ENCODE measurements at places on chromosomes 7 and 10.

- H3K4me3 ChIP-seq, result no peak overlapping the region
- peaks cover 11% of the 10 kb centered on the region for H3K27me3 ChIP-seq
- H3K36me3 ChIP-seq, result no peaks in the 10 kb centered on the region
- no peak for DNase-seq
Observed at GRCh38 chr7:121871188-121871587, 1.8 kb upstream of the PTPRZ1 start.

- no peaks in the 10 kb centered on the region for H3K4me1 ChIP-seq
- H3K27ac ChIP-seq, result no peak overlapping the region
- H3K36me3 ChIP-seq, result no peaks in the 10 kb centered on the region
- H3K27me3 ChIP-seq, result no peaks in the 10 kb centered on the region
- no peak for DNase-seq
Observed at GRCh38 chr7:119733127-119733879, 539.7 kb upstream of the KCND2 start.

GRCh38 chr7:85038466-85038865 lies 148.4 kb downstream of the SEMA3D start:
- no peaks in the 10 kb centered on the region for H3K4me1 ChIP-seq
- H3K4me3 ChIP-seq, result no peak overlapping the region
- no peaks in the 10 kb centered on the region for H3K27me3 ChIP-seq
- no peak for DNase-seq
- no peak overlapping the region for H3K27ac ChIP-seq

GRCh38 chr7:156609010-156609877 lies 31.3 kb upstream of the RNF32 start:
- no peak overlapping the region for H3K4me3 ChIP-seq
- DNase-seq, result no peak
- no peaks in the 10 kb centered on the region for H3K36me3 ChIP-seq
- peaks cover 28% of the 10 kb centered on the region for H3K4me1 ChIP-seq

- H3K4me1 ChIP-seq, result peaks cover 4% of the 10 kb centered on the region
- no peak overlapping the region for H3K4me3 ChIP-seq
Observed at GRCh38 chr7:6453734-6454133, 6.0 kb upstream of the DAGLB start.

DNA sequence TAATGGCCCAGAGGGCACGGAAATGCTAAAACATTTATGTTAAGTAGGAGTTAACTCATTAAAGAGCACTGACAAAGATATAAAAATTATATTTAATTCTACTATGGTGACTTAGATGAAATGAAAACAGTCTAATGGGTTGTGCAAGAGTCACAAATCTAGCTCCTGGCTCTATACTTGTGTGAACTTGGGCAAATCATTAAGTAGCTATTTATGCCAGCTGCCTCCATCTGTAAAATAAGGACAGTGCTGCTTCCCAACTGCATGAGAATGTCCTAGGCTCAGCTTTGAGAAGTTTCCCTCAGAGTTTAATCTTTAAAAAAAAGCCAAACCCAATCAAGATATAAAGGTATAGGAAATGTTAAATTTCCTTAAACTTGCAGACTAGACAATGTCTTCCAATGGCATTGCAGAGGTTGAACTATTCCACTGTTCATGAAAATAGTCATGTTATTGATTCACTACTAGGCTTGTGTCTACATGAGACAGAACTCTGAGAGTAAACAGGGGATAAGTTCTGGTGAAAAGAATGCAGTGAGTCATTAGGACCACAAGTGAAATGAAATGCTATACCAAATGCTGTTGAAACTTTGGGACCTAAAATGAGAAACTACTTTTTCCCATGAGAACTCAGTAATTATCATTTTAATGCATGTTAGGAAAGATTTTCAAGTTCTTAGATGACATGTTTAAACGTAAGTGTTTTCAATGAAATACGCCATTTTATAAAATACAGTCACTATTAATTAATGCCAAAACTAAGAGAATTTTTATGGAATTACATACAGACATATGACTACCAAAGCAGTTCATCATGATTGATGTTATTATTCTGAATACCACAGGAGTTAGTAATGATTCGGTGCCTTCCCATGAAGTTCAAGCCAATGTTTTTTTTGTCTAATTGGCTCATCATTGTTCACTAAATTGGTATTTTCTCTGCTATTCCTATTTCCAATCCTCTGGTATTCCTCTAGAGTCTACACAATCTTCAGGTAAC lies 84.2 kb downstream of the CDK6 start:
- H3K4me1 ChIP-seq, result no peaks in the 10 kb centered on the region
- H3K36me3 ChIP-seq, result no peaks in the 10 kb centered on the region
- no peaks in the 10 kb centered on the region for H3K27me3 ChIP-seq
- H3K27ac ChIP-seq, result no peak overlapping the region

DNA sequence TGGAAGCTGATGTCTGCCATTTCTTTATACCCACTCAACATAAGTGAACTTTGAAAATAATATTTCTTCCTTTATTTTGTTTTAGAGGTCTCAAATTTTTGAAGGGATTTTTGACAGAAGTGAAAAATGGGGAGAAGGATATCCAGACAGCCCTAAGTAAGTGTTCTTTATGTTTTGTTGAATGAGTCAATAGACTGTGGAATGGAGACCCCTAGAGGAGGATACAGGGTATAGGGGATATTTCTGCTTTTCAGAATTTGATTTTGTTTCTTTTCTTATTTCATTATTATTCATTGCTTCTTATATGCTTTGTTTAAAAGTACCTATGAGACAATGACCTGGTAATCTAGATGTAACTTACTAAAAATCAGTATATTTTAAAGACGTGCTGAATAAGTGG lies 34.4 kb downstream of the PLEKHA8 start:
- H3K4me1 ChIP-seq, result peaks cover 3% of the 10 kb centered on the region
- peak; percentile 59 for DNase-seq
- no peak overlapping the region for H3K27ac ChIP-seq
- H3K36me3 ChIP-seq, result peaks cover 8% of the 10 kb centered on the region
- H3K4me3 ChIP-seq, result no peak overlapping the region

GRCh38 chr10:103651783-103652476 lies 158.4 kb downstream of the NEURL1 start:
- H3K27me3 ChIP-seq, result no peaks in the 10 kb centered on the region
- no peak overlapping the region for H3K27ac ChIP-seq
- DNase-seq, result no peak
- peaks cover under 1% of the 10 kb centered on the region for H3K36me3 ChIP-seq
- no peak overlapping the region for H3K4me3 ChIP-seq

- H3K27ac ChIP-seq, result no peak overlapping the region
- no peaks in the 10 kb centered on the region for H3K36me3 ChIP-seq
- no peaks in the 10 kb centered on the region for H3K27me3 ChIP-seq
- no peaks in the 10 kb centered on the region for H3K4me1 ChIP-seq
- no peak overlapping the region for H3K4me3 ChIP-seq
Observed at GRCh38 chr7:70486977-70487376, 645.0 kb upstream of the GALNT17 start.

GRCh38 chr7:142024547-142024946 lies 28.9 kb downstream of the MGAM start:
- DNase-seq, result no peak
- no peak overlapping the region for H3K4me3 ChIP-seq
- H3K4me1 ChIP-seq, result no peaks in the 10 kb centered on the region
- no peaks in the 10 kb centered on the region for H3K27me3 ChIP-seq
- H3K36me3 ChIP-seq, result no peaks in the 10 kb centered on the region

- H3K4me3 ChIP-seq, result no peak overlapping the region
- no peaks in the 10 kb centered on the region for H3K27me3 ChIP-seq
- H3K36me3 ChIP-seq, result no peaks in the 10 kb centered on the region
- H3K27ac ChIP-seq, result no peak overlapping the region
- H3K4me1 ChIP-seq, result no peaks in the 10 kb centered on the region
- no peak for DNase-seq
Observed at GRCh38 chr10:44370731-44371248, 14.1 kb downstream of the CXCL12 start.

GRCh38 chr10:97612386-97612785 lies 20.9 kb downstream of the MORN4 start:
- H3K36me3 ChIP-seq, result no peaks in the 10 kb centered on the region
- H3K27me3 ChIP-seq, result no peaks in the 10 kb centered on the region
- no peak overlapping the region for H3K4me3 ChIP-seq
- no peak for DNase-seq

GRCh38 chr10:132336919-132337407 lies 5.0 kb downstream of the LRRC27 start:
- peak overlapping the region; percentile 80 for H3K4me3 ChIP-seq
- peak overlapping the region; percentile 29 for H3K27ac ChIP-seq
- peaks cover 20% of the 10 kb centered on the region for H3K4me1 ChIP-seq
- H3K27me3 ChIP-seq, result no peaks in the 10 kb centered on the region
- H3K36me3 ChIP-seq, result no peaks in the 10 kb centered on the region

DNA sequence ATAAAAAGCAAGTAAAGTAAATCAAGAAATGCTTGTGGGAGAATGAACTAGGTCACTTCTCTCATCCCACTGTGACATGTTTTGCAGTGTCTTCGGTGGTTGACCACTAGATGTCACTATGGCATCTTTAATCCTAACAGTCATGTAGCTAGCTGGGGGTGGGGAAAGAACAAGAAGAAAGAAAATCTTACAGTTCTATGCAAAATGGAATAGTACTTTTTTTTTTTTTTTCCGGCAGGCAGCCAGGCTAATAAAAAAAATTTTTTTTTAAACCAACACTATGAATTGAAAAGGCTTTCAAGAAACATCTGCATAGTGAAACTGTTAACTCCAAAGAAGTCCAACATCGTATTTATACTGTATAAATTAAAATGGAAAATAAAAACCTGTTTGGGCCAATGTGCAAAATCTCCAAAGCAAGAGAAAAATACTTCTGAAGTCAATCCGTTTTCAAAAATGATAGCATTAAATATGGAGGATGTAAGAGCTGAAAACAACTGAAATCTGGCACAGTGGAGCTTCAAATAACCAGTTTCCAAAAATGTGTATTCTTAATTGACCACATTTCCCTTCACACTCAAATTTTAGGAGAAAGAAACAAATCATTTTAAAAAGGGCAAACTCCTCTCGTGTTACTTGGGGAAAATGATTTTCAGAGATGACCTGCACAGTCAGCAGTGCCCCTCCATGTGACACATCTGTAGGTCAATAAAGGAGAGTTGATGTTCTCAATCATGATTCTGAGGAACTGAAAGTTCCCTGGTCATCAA lies 38.5 kb downstream of the CDK1 start:
- H3K27ac ChIP-seq, result no peak overlapping the region
- H3K4me3 ChIP-seq, result peak overlapping the region; percentile 21
- DNase-seq, result peak; percentile 73
- H3K27me3 ChIP-seq, result no peaks in the 10 kb centered on the region
- no peaks in the 10 kb centered on the region for H3K36me3 ChIP-seq

DNA sequence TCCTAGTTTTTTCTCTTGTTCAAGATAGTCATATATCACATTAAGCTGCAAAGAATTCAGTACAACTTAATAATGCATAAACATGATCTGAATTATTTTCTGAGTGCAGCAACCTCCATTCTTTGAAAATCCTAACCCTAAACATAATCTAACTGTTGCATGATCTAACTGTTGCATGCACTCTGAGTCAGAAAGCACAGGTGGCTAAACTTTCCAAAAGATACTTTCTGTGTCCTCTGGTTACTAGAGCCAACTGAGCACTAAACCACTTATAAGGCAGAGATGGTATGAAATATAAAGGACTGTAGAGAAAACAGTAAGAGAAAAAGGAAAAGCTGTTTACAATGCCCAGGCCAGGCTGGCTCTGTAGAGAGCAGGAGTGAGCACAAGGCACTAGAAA lies 23.0 kb upstream of the FAM133B start:
- peaks cover 22% of the 10 kb centered on the region for H3K36me3 ChIP-seq
- DNase-seq, result no peak
- H3K27ac ChIP-seq, result no peak overlapping the region
- no peaks in the 10 kb centered on the region for H3K27me3 ChIP-seq
- no peak overlapping the region for H3K4me3 ChIP-seq

DNA sequence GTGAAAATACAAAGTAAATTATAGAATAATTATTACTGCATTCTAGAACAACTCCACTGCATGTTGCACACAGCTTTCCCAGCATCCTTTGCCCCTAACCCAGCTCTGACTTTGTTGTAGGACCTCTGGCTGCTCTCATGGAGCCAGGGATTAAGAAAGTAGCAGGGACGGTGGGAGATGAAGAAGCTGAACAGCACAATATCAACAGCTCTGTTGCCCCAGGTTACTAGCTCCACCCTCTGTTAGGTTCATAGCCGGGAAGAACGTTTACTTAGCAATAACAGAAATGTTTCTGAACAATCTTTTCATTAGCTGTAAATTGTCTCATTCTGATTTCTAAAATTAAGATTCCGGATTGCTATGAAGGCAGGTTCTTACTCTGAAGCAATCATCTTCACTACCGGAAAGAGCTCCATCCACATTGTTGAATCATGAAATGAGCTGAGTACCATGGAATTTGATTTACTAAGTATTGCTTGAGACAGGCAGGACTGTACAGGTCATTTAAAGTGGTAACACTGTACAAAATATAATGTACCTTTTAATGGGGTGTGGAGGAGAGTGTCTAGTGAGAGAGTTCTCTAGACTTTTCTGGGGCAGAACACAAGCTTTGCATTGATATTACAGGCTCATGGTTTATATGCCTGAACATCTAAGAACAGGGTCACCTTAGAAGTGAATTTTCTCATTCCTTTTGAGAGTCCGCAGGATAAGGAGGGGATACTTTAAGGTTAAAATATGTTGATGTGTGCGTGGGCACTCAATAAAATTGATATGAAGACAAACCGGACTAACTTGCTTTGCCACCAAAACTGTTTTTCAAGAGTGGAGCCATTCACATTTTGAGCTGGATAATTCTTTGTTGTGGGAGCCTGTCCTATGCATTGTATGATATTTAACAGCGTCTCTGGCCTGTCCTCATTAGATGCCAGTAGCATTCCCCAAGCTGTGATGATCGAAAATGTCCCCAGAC lies 20.8 kb upstream of the RAB18 start:
- no peak for DNase-seq
- H3K4me1 ChIP-seq, result no peaks in the 10 kb centered on the region
- H3K27ac ChIP-seq, result no peak overlapping the region
- H3K4me3 ChIP-seq, result no peak overlapping the region
- H3K36me3 ChIP-seq, result no peaks in the 10 kb centered on the region
- H3K27me3 ChIP-seq, result peaks cover 24% of the 10 kb centered on the region

- peaks cover 3% of the 10 kb centered on the region for H3K27me3 ChIP-seq
- no peaks in the 10 kb centered on the region for H3K4me1 ChIP-seq
- H3K4me3 ChIP-seq, result no peak overlapping the region
- DNase-seq, result no peak
- no peaks in the 10 kb centered on the region for H3K36me3 ChIP-seq
Observed at GRCh38 chr10:78728176-78728575, 340.6 kb upstream of the ZMIZ1 start.

GRCh38 chr7:17497136-17497535 lies 198.7 kb downstream of the AHR start:
- no peak overlapping the region for H3K4me3 ChIP-seq
- no peaks in the 10 kb centered on the region for H3K4me1 ChIP-seq
- H3K36me3 ChIP-seq, result no peaks in the 10 kb centered on the region
- no peak overlapping the region for H3K27ac ChIP-seq

GRCh38 chr10:30041196-30042105 lies 17.9 kb downstream of the JCAD start:
- DNase-seq, result no peak
- no peak overlapping the region for H3K4me3 ChIP-seq
- H3K36me3 ChIP-seq, result no peaks in the 10 kb centered on the region
- peaks cover 5% of the 10 kb centered on the region for H3K27me3 ChIP-seq
- no peak overlapping the region for H3K27ac ChIP-seq
- H3K4me1 ChIP-seq, result no peaks in the 10 kb centered on the region

- H3K4me1 ChIP-seq, result no peaks in the 10 kb centered on the region
- H3K27me3 ChIP-seq, result peaks cover 21% of the 10 kb centered on the region
- no peaks in the 10 kb centered on the region for H3K36me3 ChIP-seq
- H3K27ac ChIP-seq, result no peak overlapping the region
- no peak for DNase-seq
- H3K4me3 ChIP-seq, result no peak overlapping the region
Observed at GRCh38 chr7:112946350-112946749, 140.3 kb downstream of the GPR85 start.

Measured in CD4-positive, CD25-positive, alpha-beta regulatory T cell (primary cell).